Naive B cell (primary cell): ENCODE measurements at places on chromosomes 1 and 21.

- DNase-seq: no peak
Measured at GRCh38 chr1:13664451-13664850, 35.5 kb upstream of the PRDM2 start.

DNA sequence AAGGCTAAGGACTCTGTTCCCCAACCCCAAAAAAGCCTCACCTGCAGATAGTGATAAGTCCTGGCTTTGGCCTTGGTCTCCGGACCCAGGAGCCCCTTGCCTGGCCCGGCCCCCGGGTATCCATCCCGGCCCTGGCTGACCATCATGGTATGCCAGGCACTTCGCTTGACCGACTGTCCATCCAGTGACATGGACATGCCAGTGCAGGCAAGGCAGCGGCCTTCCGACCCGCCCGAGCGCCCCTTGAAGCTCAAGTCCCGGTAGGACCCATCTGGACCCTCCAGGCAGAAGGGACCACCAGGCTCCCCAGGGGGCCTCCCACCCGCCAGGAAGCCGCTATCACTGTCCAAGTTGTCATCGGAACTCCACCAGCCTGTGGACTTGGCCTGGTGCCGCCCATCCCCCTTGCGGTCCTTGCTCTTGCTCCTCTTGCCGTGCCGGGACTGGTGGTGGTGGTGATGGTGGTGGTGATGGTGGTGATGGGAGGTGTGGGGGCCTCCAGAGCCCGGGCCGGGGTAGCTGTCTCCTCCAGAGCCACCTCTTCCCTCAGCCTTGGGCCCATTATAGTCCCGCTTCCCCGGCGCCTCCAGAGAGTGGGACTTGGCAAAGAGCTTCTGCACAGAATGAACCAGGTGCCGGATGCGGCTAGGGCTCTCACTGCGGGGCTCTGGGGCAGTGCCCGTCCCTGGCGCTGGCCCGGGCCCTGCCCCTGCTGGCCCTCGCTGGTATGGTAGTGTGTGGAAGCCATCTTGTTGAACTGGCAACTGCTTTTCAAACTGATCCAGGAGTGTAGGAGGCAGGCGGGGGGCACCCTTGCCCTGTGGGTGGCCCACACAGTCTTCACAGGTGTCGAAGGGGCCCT is 25.0 kb downstream of the DLGAP3 start:
- DNase-seq: no peak

DNA sequence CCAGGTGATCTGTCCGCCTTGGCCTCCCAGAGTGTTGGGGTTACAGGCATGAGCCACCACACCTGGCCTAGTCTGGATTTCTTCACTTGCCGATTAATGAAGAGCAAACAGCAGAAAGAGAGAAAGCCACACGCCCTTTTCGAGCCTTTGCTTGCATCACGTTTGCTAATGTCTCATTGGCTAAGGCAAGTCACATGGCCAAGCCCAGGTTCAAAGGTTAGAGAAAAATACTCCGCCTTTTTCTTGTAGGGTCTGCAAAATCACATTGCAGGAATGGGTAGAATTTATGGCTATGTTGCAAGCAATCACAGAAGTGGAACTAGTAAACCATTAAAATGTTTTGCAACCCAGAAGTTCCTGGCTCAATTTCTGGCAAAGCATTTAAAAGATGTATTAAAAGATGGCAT is 26.8 kb upstream of the BACH1 start:
- no peak for DNase-seq

DNA sequence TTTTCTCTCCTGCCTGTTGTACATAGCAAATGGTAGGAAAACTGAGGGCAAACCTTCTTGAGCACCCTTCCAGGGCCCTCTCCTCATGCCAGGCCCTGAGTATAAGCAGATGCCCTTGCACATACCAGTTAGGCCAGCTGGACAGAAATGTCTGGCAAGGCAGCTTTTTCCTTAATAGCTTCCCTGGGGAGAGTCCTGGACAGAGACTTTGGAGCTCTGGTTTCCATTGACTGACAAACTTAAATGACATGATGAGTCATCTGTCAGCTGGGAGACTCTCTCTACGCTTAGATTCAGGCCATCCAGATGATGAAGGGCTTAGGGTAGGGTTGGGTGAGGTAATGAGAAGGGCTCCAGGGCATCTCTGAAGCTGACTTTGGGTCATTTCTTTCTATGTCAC is 317.5 kb downstream of the ASTN1 start:
- no peak for DNase-seq

DNA sequence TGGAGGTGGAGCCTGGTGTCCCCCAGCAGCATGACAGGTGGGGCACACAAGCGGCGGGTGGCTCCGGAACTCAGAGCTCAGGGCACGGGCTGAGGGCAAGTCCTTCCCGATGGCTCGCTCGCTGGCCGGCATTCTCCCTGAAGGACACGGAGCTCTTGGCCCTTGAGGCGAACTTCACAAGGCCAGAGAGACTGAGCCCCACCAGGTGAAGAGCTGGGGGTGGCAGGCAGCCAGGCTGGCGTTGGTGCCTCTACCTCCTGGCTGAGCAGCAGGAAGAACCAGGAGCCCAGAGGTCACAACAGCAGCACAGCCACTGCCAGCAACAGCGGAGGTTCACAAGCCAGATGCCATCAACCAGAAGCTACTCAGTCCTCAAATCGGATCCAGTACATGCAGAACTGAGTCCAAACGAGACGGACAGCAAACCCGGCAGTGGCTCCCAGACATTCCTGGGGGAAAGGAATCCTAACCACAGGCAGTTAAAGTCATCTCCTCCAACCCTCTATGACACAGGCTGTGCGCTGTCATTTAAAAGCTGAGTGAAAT is 54.1 kb downstream of the NPHP4 start:
- DNase-seq: no peak

DNA sequence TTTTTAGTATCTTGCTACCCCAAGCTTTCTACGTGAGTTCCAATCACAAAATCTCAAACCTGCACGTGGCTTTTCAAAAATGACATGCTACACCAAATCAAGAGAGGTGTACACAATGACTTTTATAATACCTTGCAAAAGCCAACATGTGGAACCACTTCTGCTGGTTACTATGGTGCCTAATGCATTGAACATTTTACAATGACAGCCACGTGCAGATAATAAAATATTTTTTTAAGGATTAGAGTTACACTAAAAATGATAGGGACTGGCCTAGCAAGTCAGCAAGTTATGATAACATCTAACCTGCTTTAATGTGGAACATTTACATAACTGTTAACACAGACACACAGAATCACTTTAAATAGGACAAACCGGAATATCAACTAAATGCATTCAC is 30.2 kb downstream of the EYA3 start:
- no peak for DNase-seq

GRCh38 chr1:19210772-19211549 is 895 bp upstream of the UBR4 start:
- no peak for DNase-seq

GRCh38 chr1:32405672-32406467 is 11.6 kb upstream of the BSDC1 start:
- no peak for DNase-seq

GRCh38 chr1:74465193-74465681 is 47.2 kb downstream of the LRRC53 start:
- DNase-seq: no peak

- peak; percentile 31 for DNase-seq
Measured at GRCh38 chr1:87812871-87813577, 484.3 kb downstream of the LMO4 start.

DNA sequence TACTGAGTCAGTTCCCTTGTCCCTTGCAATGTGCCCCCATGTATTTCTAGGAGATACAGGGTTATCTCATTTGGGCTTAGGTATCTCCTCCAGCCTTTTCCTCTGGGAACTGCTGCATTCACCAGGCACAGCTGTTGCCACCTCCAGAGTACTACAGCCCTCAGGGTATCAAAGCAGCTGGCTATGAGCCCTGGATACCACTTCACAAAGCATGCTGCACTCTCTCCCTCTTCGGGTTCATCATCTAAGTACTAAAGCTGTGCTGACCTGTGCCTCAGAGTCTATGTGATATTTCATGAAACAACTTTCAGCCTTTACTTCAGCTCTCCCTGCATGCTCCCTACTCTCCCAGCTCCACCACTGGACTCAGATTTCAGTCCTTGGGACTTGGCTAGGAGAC is 62.3 kb downstream of the CCDC185 start:
- DNase-seq: no peak

- DNase-seq: no peak
Measured at GRCh38 chr1:161084597-161084988, 4.8 kb downstream of the NECTIN4 start.
